Mesothelial cell of epicardium (in vitro differentiated cells): ENCODE measurements at places on chromosomes 3 and 15.

DNA sequence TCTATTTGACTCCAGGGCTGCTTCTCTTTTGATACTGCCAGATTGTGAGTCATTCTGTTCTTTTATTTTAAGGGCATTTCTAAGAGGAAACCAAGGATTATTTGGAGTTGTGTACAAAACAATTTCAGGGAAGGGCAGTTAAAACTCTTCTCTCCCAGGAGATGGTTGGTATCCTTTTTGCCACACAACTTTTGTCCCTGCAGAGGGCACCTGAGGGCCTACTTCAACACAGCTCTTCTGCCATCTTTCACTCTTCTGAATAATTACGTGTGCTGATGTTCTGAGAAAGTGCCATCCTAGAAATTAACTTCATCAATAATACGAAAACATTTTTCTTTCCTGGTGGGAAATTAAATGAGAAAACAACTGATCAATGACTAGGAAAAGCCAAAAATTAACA, 75.7 kb upstream of the GADL1 start:
- H3K36me3 ChIP-seq, result no peaks in the 10 kb centered on the region
- H3K4me3 ChIP-seq, result no peak overlapping the region
- H3K4me1 ChIP-seq, result peaks cover 7% of the 10 kb centered on the region
- no peak overlapping the region for H3K27ac ChIP-seq

GRCh38 chr15:65212097-65212496, 824 bp upstream of the CILP start:
- no peak for DNase-seq
- no peak overlapping the region for H3K4me3 ChIP-seq
- no peak overlapping the region for H3K27ac ChIP-seq
- H3K4me1 ChIP-seq, result peaks cover 31% of the 10 kb centered on the region
- no peaks in the 10 kb centered on the region for H3K27me3 ChIP-seq

DNA sequence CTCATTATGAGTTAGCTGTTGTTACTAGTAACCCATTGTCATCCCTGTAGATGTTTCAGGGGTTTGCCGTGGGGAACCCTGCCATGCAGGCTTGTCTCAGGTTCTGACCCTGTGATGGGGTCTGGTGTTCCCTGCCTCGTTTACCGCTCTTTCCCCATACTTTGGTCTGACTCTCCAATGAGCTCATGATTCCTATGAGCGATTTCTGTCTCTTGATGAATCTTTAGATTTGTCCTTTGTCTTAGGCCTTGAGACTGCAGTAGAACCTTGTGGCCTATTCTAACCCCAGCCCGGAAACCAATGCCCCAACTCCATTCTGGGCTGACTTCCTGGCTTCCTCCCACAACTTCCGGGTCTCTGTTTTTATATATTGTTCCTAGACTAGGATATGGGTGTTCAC, 11.3 kb upstream of the IQGAP1 start:
- H3K36me3 ChIP-seq, result peaks cover 6% of the 10 kb centered on the region
- H3K4me1 ChIP-seq, result peaks cover 6% of the 10 kb centered on the region
- H3K27ac ChIP-seq, result no peak overlapping the region
- no peaks in the 10 kb centered on the region for H3K27me3 ChIP-seq

GRCh38 chr15:78689626-78690025, 48.6 kb upstream of the CHRNB4 start:
- DNase-seq, result no peak
- no peak overlapping the region for H3K4me3 ChIP-seq
- no peak overlapping the region for H3K27ac ChIP-seq
- H3K27me3 ChIP-seq, result no peaks in the 10 kb centered on the region
- H3K4me1 ChIP-seq, result peaks cover 66% of the 10 kb centered on the region
- no peaks in the 10 kb centered on the region for H3K36me3 ChIP-seq

- H3K27ac ChIP-seq, result peak overlapping the region; percentile 44
- no peaks in the 10 kb centered on the region for H3K27me3 ChIP-seq
- no peak for DNase-seq
- H3K36me3 ChIP-seq, result peaks cover 7% of the 10 kb centered on the region
Measured at GRCh38 chr3:193883551-193883950, 252.4 kb upstream of the HES1 start.

DNA sequence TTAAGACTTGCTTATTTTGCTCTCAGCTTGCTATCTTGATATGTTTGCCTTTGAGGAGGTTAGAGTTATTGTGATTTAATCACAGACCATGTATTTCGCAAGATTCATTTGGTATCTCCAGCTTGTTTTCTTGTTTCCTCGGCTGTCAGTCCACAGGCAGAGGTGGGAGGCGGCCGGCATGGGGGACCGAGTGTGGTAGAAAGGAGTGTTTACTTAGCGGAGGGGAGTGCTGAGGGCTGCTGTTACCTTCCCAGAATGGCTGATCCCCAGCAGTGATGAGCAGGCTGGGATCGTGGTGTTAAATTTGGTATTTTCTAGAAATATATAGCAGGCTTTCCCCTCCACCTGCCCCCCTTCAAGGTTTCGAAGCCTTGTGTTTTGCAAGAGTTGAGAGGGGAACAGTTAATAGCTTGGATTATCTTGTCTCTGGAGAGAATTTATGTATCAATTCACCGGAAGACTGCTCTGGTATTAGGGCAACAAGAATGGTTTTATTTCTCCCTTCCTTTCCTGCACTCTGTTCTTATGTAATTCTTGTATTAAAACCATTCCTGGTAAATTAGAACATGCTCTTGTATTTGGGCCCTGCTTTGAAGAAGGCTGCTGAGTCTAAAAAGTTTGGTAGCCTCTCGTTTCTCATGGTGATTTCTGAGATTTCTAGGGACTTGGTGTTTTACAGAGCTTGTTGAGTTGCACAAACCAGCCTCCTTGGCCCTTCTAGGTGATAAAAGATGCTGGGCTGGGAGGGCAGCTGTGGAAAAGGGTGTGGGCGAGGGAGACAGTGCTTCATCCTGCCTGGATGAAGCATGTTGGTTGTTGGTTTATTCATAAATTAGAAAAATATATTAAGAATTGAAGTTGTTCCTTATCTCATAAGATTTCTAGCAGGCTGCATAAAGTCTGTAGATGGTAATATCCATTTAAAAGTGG, 151.4 kb downstream of the IGF1R start:
- no peaks in the 10 kb centered on the region for H3K36me3 ChIP-seq
- H3K27me3 ChIP-seq, result no peaks in the 10 kb centered on the region
- peak overlapping the region; percentile 95 for H3K27ac ChIP-seq
- peak overlapping the region; percentile 51 for H3K4me3 ChIP-seq

DNA sequence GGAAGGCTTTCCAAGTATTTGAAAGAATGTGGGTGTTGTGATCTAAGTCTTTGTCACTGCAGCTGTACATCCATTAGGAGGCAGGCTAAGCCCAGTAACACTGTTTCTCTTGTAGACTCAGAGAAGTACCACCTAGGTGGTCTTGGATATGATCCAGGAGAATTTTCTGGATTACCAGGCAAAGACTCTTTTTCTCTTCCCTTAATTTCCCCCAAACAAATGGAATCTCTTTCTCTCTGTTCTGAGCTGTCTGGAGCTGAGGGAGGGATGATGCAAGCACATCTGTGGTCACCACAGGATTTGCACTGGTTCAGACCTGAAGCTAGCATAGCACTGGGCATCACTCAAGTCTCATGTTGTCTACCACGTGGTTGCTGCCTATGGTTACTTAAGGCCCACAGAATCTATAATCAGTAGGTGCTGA, 227.6 kb downstream of the NECTIN3 start:
- no peak for DNase-seq
- peaks cover 4% of the 10 kb centered on the region for H3K4me1 ChIP-seq
- no peak overlapping the region for H3K27ac ChIP-seq
- no peaks in the 10 kb centered on the region for H3K36me3 ChIP-seq
- H3K4me3 ChIP-seq, result no peak overlapping the region

GRCh38 chr3:12891985-12892839, 50.8 kb upstream of the RPL32 start:
- no peak overlapping the region for H3K27ac ChIP-seq
- H3K36me3 ChIP-seq, result no peaks in the 10 kb centered on the region
- H3K4me3 ChIP-seq, result no peak overlapping the region
- DNase-seq, result peak; percentile 56
- peaks cover 30% of the 10 kb centered on the region for H3K4me1 ChIP-seq

DNA sequence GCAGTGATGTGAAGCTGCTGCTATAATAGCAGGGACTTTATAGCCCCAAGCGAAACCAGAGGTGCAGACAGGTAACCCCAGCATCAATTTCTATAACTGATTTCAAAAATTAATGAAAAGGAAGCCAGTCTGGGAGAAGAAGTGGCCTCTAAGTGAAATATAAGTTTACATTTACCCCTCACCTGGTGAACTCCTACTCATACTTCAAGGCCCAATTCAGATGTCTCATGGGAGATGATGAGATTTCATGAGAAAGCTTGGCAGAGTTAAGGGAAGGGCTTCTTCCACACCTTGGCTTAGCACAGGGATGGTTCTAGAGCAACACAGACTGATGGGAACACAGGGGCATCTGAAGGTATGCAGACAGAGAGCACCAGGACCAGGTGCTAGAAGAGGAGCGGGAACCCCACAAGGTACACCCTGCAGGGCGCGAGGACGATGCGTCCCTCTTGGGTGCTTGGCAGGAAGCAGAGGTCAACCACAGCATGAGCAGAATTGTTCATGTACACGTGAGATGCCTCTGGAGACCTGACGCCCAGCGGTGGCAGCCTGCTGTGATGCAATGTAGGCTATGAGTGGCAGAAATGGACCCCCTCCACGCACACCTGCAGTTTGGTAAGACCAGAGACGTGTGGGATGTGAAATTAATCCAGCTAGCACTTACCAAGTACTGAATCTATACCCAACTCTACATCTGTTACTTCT, 102.9 kb downstream of the SRGAP3 start:
- no peak overlapping the region for H3K27ac ChIP-seq
- no peak for DNase-seq
- H3K4me1 ChIP-seq, result peaks cover 42% of the 10 kb centered on the region
- H3K36me3 ChIP-seq, result peaks cover 30% of the 10 kb centered on the region
- no peaks in the 10 kb centered on the region for H3K27me3 ChIP-seq

GRCh38 chr15:35211240-35211902, 126.3 kb upstream of the NANOGP8 start:
- no peaks in the 10 kb centered on the region for H3K27me3 ChIP-seq
- peaks cover 2% of the 10 kb centered on the region for H3K36me3 ChIP-seq
- peaks cover 45% of the 10 kb centered on the region for H3K4me1 ChIP-seq
- no peak overlapping the region for H3K4me3 ChIP-seq
- DNase-seq, result no peak
- H3K27ac ChIP-seq, result peak overlapping the region; percentile 73

- peaks cover 2% of the 10 kb centered on the region for H3K27me3 ChIP-seq
- H3K4me1 ChIP-seq, result peaks cover 15% of the 10 kb centered on the region
- H3K27ac ChIP-seq, result no peak overlapping the region
- DNase-seq, result no peak
Measured at GRCh38 chr15:61051569-61052031, 177.5 kb downstream of the RORA start.

- no peak for DNase-seq
Measured at GRCh38 chr3:127329631-127330285, 41.9 kb upstream of the PRR20G start.

DNA sequence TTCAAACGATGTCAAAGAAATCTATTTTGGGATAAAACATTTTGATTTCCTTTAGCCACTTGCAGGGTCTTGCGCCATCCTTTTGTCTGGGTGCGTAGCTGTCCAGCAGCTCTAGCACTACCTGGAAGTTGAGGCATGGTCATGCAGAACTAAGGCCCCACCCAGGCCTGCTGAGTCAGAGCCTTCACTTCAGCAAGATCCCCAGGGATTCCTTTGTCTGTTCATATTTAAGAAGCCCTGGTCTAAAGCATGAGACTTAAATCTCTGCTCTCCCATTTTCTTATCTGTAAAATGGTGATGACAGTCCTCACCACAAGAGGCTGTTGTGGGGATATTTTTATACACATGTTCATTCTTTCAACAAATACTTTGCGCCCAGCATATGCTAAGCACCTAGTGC, 99.0 kb upstream of the CTDSPL start:
- H3K36me3 ChIP-seq, result no peaks in the 10 kb centered on the region
- no peak overlapping the region for H3K27ac ChIP-seq
- H3K27me3 ChIP-seq, result no peaks in the 10 kb centered on the region
- no peak for DNase-seq

DNA sequence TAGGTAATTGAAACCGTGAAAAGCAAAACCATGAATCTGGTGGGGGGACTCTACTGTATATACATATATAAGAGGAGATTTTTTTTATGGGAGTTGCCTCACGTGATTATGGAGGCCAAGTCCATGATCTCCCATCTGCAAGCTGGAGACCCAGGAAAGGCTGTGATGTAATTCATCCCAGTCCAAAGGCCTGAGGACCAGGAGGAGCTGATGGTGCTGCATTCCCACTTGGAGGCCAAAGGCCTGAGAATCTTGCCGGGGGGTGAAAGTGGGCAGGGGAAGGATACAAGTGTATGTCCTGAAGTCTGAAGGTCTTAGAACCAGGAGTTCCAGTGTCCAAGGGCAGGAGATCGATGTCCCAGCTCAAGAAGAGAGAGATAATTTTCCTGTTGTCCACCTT, 37.1 kb upstream of the CEMIP start:
- no peaks in the 10 kb centered on the region for H3K27me3 ChIP-seq
- H3K4me3 ChIP-seq, result no peak overlapping the region
- no peak overlapping the region for H3K27ac ChIP-seq

- H3K4me1 ChIP-seq, result peaks cover 12% of the 10 kb centered on the region
- no peak for DNase-seq
- H3K27ac ChIP-seq, result peak overlapping the region; percentile 12
- H3K36me3 ChIP-seq, result peaks cover 2% of the 10 kb centered on the region
- no peak overlapping the region for H3K4me3 ChIP-seq
Measured at GRCh38 chr3:119304201-119304713, 10.1 kb downstream of the ARHGAP31 start.

DNA sequence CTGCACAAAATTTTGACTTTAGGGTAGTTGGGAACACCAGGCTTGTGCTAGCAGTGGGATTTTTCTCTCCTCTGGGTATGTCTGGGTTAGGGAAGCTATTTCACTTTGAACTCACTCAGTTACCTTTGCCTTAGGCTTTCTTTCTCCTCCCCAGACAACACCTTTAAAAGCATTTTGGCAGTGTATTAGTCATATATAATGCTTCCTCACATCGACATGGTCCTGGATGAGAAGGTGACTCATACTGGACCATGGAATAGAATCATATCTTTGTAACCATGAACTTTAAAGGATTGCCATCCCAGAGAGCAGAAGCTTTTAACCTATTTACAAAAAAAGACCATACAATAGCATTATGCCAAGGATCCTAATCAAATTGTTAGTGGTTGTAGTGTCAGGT, 2.7 kb downstream of the RYR3 start:
- no peak for DNase-seq
- H3K27me3 ChIP-seq, result peaks cover 71% of the 10 kb centered on the region
- H3K27ac ChIP-seq, result no peak overlapping the region
- no peak overlapping the region for H3K4me3 ChIP-seq

- H3K27me3 ChIP-seq, result no peaks in the 10 kb centered on the region
- no peak overlapping the region for H3K27ac ChIP-seq
- H3K4me1 ChIP-seq, result peaks cover 11% of the 10 kb centered on the region
- no peaks in the 10 kb centered on the region for H3K36me3 ChIP-seq
Measured at GRCh38 chr3:30742796-30743619, 136.6 kb downstream of the TGFBR2 start.

DNA sequence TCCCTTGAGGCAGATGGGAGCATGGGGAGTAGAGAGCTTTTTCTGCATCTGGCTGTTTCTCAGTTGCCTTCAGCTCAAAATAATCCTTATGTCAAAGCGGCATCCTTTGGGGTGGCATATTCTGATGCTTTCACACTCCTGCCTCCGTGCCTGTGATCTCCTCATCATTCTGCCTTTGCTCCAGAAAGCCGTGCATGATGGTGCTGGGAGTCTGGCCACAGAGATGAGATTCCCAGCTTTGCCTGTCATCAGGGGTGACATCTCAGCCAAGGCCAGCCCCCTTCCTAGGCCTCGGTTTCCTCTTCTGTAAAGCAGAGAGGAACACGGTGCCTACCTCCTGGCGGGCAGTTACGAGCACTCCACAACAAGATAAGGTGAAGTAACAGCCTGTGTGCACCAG, 96.3 kb upstream of the ALDH1A3 start:
- H3K27ac ChIP-seq, result no peak overlapping the region
- H3K27me3 ChIP-seq, result peaks cover 10% of the 10 kb centered on the region
- H3K4me1 ChIP-seq, result peaks cover under 1% of the 10 kb centered on the region
- H3K4me3 ChIP-seq, result no peak overlapping the region
- H3K36me3 ChIP-seq, result no peaks in the 10 kb centered on the region
- no peak for DNase-seq
